RPMI8226 (cell line): ENCODE measurements at places on chromosomes 2 and 18.

- no peak for DNase-seq
Observed at GRCh38 chr2:20013126-20013849, 820 bp upstream of the MATN3 start.

DNA sequence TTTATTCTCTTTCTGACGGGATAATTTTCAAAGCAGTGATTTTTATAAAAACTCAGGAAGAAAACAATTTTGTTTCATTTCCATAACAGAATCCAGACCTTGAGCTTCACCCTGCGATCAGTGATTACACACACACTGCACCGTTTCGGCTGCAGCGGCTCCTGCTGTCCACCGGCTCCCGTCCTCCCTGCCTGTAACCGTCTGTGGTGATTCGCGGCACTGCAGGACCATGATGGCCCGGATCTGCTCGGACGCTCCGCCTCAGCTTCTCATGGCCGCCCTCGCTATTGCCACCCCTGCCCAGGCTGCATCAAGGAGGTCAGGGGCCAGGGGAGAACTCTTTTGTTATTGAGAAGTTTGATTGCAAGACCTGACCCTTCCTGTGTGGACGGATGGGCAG lies 246.1 kb downstream of the TWIST2 start:
- no peak for DNase-seq

DNA sequence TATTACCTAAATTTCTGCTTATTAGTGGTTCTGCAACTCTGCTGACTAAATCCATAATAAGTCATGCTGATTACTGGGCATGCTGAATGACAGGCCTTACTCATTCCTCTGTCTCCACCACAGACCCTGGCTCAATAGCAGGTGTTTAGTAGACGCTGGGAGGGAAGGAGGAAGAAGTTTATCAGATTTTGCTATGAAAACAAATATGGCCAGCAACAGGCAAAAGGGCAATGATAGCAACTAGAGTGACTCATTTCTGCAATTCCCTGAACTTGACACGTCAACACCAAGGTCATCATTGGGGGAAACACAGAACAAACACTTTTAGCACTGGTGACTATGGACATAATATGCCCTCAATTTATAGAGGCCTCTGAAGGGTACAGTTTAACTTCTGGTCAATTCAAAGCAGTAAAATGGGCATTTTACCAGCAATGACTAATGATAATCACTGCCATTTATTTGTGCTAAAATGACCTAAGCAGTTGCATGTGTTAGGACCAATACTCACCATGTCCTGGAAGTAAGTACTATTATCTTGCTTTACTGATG lies 35.2 kb downstream of the TMEM163 start:
- DNase-seq = no peak

DNA sequence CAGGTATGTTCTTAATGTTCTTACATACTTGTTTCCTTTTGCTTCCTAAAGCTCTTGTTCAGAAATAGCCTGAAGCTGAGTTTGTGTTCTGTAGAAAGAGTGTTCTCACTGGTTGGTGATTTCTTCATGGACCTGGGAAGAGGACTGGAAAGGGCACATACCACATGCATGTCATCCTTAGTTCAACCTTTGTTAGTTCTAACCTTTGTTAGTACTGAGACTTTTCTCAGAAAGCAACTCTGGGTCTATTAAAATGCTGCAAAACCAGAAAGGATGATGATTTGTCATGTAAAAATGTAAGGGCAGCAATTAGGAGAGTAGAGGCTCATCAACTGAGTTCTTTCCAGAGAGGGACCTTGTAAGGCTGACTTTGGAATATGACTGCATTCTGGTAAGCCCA lies 2.5 kb upstream of the FAP start:
- DNase-seq = no peak

- no peak for DNase-seq
Observed at GRCh38 chr2:167190053-167190452, 301.8 kb downstream of the XIRP2 start.

DNA sequence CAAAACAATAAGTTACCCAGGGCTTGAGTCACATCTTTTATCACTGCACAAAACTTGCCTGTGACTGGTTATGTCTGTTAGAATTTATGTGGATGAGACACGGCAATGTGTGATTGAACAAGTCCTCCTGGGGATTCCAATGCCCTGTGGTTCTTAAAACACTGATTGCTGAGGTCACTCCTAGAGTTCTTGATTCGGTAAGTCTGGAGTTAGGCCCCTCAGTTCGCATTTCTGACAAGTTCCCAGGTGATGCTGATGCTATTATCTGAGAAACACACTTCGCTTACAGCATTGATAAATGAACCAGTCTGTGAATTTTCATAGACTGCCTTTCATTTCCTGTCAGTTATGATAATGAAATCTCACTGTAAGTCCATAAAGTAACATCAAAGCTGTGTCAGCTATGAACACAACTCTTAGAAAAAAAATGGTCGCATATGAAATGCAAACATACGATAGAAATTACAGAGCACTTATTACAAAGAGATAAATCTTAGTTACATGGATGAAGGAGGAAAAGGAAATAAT lies 214.0 kb downstream of the DLGAP1 start:
- no peak for DNase-seq

DNA sequence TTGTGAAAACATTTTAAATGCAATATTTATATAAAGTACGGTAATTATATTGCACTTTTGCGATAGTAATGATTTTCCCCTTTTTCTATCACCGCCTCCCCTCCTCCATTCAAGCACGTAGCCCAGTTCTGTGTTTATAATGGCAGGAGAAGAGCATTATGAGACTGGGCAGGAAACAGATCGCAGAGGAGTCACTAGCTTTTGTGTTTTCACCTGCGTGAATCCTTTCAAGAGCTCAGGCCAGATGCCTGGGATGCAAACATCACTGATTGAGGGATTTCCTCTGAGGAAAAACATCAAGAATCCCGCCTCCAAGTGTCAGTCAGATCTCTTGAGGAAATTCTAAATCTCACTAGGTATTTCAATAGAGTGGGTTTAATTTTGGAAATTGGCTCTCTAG lies 178.4 kb upstream of the FN1 start:
- DNase-seq = no peak

DNA sequence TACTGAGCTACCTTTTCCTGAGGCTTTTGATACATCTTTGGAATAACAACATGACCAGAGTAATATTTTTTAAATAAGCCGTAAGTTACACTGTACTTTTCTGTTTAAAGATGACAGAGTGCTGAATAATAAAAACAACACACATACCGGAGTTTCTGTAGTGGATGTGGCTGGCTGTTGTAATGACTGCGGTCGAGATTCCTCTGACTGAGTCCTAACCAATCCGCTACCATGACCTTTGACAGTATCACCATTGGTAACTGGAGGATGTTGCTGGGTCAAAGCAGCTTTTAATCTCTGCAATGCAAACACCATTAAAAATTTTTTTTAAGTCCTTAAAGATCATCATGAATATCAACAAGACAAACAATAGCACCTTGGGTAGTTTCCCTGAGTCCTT lies 70.7 kb downstream of the ATF2 start:
- DNase-seq = no peak

DNA sequence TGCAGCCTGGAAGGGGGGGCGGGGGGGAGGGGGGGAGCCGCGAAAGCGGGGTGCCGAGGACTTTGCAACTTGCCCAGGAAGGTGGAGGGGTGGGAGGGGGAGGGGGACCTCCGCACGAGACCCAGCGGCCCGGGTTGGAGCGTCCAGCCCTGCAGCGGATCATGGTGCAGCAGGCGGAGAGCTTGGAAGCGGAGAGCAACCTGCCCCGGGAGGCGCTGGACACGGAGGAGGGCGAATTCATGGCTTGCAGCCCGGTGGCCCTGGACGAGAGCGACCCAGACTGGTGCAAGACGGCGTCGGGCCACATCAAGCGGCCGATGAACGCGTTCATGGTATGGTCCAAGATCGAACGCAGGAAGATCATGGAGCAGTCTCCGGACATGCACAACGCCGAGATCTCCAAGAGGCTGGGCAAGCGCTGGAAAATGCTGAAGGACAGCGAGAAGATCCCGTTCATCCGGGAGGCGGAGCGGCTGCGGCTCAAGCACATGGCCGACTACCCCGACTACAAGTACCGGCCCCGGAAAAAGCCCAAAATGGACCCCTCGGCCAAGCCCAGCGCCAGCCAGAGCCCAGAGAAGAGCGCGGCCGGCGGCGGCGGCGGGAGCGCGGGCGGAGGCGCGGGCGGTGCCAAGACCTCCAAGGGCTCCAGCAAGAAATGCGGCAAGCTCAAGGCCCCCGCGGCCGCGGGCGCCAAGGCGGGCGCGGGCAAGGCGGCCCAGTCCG lies 540 bp downstream of the SOX11 start:
- DNase-seq = no peak

- no peak for DNase-seq
Observed at GRCh38 chr2:182545420-182546167, 118.8 kb upstream of the PDE1A start.

- DNase-seq = no peak
Observed at GRCh38 chr18:69558052-69558451, 157.4 kb downstream of the DOK6 start.

DNA sequence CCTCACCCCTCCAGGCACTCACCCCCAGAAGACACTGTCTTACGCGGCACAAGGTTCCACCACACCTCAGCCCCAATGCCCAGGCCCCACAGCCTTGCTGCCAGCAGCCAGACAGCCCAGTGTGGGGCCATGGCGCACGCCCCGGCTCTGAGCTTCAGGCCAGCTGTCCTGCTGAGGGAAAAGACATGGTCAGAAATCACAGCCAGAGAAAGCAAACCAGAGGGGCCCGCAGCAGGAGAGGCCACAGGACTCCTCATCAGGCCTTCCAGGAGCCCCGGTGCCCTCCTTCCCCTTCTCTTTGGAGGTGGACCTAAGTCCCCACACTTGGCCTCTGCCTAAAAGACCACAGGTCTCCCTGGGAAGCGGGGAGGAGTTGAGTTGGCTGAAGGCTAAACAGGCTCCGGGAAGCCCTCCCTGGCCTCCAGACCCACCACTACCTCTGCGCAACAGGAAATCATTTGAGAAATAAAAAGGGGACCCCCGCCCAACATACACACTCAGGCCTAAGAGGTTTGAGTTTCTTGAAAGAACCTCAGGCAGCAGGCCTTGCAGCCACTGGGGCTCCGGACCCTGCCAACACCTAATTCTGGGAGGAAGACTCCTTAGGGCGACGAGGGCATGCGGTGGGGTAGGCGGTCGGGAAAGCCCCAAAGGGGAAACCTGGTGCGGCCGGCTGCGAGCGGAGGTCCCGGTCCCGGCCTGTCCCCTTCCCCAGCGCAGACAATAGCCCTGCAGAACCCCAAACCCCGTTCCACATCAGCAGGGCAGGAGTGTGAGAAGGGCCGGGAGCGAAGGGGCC lies 1.9 kb downstream of the SEMA4C start:
- DNase-seq = peak; percentile 30

GRCh38 chr2:106184394-106184793 lies 9.7 kb downstream of the UXS1 start:
- no peak for DNase-seq

GRCh38 chr18:616380-616995 lies 19.7 kb downstream of the CLUL1 start:
- peak; percentile 58 for DNase-seq

GRCh38 chr18:35573531-35573930 lies 8.0 kb upstream of the GALNT1 start:
- DNase-seq = no peak

DNA sequence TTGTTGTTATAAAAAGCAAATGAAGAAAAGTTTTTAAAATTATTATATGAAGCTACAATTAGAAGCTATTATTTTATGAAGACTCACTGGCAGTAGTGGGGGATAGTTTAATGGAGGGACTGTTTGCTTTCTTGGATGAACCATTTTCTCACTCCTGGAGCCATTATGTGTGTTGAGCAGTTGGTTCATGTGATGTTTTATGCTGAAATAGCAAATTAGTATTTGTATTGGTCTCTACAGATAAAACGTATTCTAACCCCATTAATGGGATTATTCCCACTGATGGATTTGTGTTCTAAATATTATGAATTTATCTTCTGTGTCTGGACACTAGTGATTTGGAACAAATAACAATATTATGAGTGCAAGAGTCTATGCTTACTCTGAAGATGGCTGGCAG lies 507.5 kb upstream of the FSHR start:
- DNase-seq = no peak

GRCh38 chr2:101725515-101726192 lies 28.1 kb downstream of the MAP4K4 start:
- no peak for DNase-seq

GRCh38 chr2:156322686-156323231 lies 9.8 kb downstream of the NR4A2 start:
- no peak for DNase-seq
